ENCODE measurements at places on chromosomes 2 and 18.

- DNase-seq = no peak
These were observed 163.2 kb upstream of the TWIST2 start for GRCh38 chr2:238684362-238685326.

DNA sequence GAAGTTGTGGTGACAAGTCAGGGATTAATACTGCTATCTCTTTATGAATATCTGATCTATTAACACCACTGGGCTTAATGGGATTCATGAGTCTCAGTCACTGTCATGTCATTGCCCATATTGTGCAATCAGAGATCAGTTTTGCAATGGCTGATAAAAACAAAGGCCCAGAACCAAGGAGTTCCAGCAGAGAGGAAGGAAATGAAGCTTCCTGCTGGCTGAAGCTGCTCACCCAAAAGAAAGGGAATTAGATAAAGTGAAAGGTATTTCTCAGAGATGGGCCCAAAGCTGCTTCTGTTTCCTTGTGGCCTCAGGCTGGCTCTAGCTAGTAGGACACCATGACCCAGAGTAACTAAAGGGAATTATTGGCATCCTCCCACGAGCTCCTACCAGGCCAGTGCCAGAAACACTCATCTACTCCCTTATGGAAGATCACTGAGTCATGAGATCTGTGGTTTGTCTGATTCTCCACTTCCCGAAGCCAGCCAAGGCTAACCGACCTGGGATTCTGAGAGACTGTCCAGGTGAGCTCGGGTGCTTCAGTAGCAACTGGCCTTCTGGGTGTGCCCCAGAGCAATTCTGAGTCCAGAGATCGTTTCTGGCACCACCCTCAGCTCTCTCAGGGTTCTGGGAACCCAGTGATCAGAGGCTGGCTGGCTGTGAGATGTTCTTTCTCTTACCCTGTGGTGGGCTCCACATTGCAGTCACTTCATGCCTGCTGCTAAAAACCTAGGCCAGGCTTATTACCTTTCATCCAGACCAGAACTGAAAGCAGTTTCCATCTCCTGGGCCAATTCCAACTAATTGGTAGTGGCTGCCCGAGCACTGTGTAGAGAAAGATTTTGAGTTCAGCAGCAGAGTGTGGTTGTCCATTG is 129.5 kb upstream of the PELI1 start:
- DNase-seq = no peak

DNA sequence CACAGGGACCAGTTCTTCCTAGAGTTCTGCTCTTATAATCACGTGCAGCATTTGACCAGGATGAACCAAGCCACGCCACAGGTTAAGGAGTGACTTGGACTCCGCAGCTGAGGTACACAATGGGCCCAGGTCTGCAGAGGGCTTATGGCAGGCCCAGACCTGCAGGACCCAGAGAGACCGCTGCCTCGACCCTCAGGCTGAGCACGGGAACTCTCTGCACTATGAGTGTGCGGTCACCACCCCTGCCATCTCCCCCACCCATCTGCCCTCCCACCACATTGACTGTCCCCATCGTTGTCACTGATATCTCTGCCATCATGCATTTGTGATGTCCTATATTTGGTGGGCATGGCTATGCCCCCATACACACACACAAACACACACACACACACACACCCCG is 45.7 kb upstream of the HPCAL1 start:
- no peak for DNase-seq

- DNase-seq = peak; percentile 36
These were observed 1.2 kb downstream of the OTX1 start for GRCh38 chr2:63051795-63052333.

DNA sequence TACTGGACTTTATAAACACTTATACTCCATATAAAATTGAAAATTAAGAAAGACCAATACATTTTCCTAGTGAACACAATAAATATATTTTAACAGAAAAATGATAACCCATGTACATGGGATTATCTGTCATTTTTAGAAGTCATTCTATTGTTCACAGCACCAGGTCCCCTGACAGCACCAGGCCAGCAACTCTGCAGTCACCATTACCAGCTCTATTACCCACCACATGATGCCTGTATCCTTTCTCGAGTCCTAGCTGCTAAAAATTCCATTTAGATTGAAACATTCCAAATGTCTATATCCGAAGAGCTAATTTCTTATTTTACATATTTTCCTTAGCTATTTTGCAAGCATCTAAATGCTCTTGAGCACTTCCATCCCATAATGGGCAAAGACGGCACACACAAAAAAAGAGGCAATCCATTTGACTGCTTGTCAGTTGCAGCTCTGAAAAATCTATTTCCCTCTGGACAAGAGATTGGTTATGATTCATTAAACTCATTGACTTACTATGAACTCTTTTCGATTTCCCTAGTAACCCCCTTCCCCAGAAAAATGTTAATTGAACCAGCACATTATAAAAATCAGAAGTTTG is 336.9 kb downstream of the RIT2 start:
- DNase-seq = no peak

GRCh38 chr2:35871672-35872071 is 483.9 kb upstream of the CRIM1 start:
- peak; percentile 41 for DNase-seq

DNA sequence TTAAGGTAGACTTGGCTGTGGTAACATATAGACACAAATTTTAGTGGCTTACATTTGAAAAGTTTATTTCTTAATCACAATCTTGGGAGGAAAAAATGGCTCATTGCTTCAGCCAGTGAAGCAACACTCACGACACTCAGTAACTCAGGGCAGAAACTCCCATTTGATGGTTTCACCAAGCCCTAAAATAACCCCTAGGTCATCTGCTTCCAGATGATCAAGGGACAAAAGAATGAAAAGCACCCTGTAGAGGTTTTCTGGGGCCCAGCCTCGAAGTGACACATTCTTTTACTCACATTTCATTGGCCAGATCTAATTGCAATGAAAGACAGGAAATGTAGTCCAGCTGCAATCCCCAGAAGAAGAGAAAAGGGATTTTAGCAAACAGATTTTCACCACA is 275.9 kb downstream of the TMX3 start:
- DNase-seq = peak; percentile 35

- DNase-seq = no peak
These were observed 49.1 kb upstream of the ANKRD62 start for GRCh38 chr18:12044591-12044990.

DNA sequence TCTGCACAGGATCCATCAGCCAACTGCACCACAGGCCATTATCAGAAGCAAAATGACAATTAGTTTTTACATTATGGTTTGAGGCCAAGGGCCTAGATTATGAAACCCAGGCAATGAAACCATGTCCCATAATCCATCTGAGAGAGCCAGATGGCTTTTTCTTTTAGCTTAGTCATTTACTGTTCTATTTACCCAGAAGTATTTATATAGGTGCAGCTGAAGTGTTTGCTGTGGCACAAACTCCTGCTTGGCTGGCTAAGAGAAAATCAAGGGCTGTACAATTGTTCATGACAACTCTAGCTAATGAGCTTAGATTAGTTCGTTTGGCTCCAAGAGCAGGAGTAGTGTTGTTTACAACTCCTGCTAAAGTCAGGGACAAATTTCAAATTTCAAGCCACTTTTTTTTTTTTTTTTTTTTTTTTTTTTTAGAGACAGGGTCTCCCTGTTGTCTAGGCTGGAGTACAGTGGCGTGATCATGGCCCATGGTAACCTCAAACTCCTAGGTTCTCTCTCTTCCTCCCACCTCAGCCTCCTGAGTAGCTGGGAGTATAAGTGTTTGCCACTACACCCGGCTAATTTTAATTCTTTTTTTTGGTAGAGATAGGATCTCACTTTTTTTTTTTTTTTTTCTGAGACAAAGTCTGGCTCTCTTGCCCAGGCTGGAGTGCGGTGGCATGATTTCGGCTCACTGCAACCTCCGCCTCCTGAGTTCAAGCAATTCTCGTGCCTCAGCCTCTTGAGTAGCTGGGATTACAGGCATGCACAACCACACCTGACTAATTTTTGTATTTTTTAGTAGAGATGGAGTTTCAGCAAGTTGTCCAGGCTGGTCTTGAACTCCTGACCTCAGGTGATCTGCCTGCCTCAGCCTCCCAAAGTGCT is 18.4 kb upstream of the REV1 start:
- no peak for DNase-seq

GRCh38 chr2:216540920-216541319 is 42.3 kb downstream of the RPL37A start:
- DNase-seq = no peak

- no peak for DNase-seq
These were observed 82.1 kb downstream of the CDC42EP3 start for GRCh38 chr2:37589298-37589697.

DNA sequence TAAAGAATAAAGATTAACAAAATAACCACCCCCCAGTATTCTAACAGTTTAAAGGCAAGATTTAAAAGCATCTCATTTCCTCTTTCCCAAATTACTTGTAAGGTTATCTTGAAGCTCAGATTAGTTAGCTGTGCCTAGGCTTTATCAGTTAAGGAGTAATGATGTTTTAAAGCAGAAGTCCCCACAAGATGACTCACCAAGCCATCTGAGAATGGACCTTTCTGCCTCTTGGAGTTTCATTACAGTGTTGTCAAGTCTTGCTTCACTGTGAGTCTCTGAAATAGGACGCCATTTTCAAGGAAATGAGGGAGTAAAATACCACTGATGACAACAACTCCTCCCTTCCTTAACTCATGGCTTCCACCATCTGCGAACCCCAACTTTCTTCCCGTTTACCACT is 35.9 kb downstream of the ZNF385B start:
- no peak for DNase-seq

Data from GM23338 (cell line).